Right renal pelvis (tissue), 4 donors: ENCODE measurements at places on chromosomes 3 and 15. TPM values are rescaled to one million over a fixed set of nuclear protein-coding genes. Genes with fewer than 3 reads are reported as not detected.
A peak's percentile ranks its signal among the peaks of the same experiment; 100 is the strongest.

GRCh38 chr15:74200871-74201419 is 1.6 kb downstream of the STRA6 start:
- no peak for DNase-seq

- no peak for DNase-seq
Measured at GRCh38 chr3:123284399-123285010, 82.8 kb downstream of the SEC22A start.

The PSTPIP1 gene
- 0.89 TPM for polyA plus RNA-seq

The FYTTD1 gene
- polyA plus RNA-seq = 112 TPM

DNA sequence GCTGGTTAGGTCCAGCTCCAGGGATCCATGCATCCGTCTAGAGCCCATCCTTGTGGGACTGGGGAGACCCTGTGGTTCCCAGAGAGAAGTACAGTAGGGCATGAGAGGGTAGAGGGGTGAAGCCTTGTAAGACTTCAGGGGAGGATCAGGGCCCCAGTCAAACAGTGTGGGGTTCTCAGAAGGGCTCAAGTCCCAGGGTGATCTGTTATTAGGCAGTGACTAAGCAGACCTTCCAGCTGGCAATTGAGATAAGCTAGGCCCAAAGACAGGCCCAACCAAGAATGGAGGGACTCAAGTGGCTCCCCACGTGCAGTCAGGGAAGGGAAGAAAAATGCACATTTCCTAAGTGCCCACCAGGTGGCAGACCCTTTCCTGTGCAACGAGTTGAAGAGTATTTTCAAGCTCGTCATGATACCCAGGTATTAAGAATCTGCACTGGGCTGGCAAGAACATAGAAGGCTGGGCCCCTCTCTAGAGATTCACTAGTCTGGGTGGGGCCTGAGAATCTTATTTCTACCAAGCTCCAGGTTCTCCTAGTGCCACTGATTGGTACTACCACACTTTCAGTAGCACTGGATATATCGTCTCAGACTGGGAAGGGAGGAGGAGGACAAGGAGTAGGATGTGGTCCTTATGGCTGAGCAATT is 240.8 kb downstream of the NR1D2 start:
- DNase-seq = peak; percentile 16

- DNase-seq = no peak
Measured at GRCh38 chr3:102735311-102735710, 300.5 kb downstream of the ZPLD1 start.

The DBR1 gene
- 23.9 TPM for polyA plus RNA-seq

- DNase-seq = no peak
Measured at GRCh38 chr3:190825386-190826016, 37.0 kb downstream of the GMNC start.

The INKA1 gene
- polyA plus RNA-seq = 10.3 TPM

The FEZF2 gene
- not detected for polyA plus RNA-seq

GRCh38 chr15:31985607-31986006 is 44.7 kb upstream of the CHRNA7 start:
- no peak for DNase-seq

DNA sequence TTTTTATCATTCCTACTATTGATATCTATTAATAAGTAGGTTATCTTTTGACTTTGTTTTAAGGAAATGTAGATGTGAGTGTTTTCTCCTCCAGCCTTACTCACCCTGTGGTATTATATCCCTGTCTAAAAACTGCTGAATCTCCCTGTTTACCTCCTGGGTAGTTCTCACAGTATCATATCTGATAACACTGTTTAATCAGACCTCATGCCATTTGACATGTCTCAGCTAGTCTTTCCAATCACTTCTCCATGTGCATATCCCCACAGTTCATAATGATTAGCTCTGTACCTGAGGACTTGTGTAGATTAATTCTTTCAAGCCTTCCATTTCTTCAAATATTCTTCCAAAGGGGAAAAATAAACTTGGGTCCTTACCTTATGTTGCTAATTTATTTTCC is 30.7 kb downstream of the DUOX2 start:
- DNase-seq = no peak

The GPR62 gene
- 0.68 TPM for polyA plus RNA-seq

DNA sequence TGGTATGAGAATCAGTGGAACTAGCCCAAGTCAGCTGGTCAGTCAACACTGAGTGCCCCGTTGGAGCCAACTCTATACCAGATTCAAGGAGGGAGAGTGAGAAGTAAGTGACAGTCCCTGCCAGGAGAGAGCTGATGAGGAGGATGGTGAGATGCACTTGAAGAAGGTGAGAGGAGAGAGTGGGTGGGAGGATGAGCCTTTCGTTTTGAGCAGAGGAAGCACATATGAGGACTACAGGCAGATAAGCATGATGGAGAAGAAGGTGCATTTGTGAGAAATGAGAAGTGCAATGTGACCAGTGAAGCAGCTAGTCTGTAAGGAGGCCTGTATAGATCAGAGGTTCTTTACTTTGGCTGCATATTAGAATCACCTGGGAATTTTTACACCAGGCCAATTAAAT is 40.4 kb downstream of the NME9 start:
- no peak for DNase-seq

GRCh38 chr3:128873244-128874022 is 6.0 kb upstream of the ACAD9 start:
- DNase-seq = no peak

GRCh38 chr15:67017311-67017710 is 48.1 kb upstream of the SMAD3 start:
- no peak for DNase-seq

The KCNH8 gene
- polyA plus RNA-seq = 1.00 TPM
